Tibial nerve (tissue), 4 donors: ENCODE measurements at places on chromosomes 3 and 15. TPM values are rescaled to one million over a fixed set of nuclear protein-coding genes. Genes with fewer than 3 reads are reported as not detected.

- no peak for DNase-seq
Measured at GRCh38 chr3:174156200-174156599, 702.9 kb upstream of the NAALADL2 start.

- no peak for DNase-seq
Measured at GRCh38 chr15:49439678-49440395, 16.8 kb downstream of the FGF7 start.

GRCh38 chr3:64195789-64196188, 29.5 kb downstream of the PRICKLE2 start:
- DNase-seq, result no peak

DNA sequence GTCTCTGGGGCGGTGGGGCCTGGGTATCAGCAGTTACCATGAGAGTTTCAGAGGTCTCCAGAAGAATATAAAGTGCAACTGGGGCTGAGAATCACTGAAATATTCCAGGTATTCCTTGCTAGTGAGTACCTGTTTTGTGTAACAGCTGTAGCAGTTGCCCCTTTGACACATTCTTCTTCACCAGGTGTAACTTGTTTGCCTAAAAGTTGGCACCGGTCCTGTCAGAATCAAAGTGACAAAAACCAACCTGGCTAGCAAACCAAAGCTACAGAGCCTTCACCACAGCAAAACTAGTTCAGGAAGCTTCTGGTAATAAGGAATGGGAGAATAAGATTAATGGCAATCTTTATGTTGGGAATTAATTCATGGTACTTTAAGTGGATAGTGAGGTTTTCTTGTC, 296.0 kb downstream of the NAALADL2 start:
- no peak for DNase-seq

DNA sequence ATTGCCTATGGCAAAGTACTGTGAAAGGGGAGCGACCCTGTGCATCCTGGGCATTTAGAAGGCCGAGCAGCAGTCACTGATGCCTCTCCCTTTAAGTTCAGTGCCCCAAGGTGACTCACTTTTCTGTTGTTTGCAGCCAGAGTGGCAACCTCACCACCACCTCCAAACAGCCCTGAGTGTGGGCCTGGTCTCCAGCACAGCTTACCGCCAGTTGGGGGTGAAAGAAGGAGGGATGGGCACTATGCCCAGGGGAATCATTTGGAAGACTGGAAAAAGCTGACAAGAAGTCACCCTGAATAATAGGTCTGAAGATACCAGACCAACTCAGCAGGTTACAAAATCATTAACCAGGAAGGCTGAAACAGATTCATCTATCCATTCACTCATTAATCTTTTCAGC, 571.8 kb downstream of the EPHB1 start:
- DNase-seq, result no peak

DNA sequence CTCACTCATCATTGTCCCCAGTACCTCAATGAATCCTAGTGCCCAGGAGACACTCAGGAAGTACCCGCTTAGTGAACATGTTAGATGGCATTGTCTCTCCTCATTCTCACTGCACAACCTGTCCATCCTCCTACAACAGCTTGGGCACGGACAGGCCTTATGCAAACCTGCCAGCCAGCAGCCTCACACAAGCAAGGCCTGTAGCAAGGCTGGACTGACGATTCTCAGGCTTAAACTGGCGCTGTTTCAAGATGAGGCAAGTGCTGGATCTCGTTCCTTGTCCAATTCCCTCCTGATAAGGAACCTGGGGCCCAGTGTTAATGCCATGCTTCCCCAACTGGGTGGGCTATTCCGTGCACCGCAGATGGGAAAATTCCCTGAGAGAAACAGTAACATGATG, 59.0 kb downstream of the CDCP1 start:
- no peak for DNase-seq

DNA sequence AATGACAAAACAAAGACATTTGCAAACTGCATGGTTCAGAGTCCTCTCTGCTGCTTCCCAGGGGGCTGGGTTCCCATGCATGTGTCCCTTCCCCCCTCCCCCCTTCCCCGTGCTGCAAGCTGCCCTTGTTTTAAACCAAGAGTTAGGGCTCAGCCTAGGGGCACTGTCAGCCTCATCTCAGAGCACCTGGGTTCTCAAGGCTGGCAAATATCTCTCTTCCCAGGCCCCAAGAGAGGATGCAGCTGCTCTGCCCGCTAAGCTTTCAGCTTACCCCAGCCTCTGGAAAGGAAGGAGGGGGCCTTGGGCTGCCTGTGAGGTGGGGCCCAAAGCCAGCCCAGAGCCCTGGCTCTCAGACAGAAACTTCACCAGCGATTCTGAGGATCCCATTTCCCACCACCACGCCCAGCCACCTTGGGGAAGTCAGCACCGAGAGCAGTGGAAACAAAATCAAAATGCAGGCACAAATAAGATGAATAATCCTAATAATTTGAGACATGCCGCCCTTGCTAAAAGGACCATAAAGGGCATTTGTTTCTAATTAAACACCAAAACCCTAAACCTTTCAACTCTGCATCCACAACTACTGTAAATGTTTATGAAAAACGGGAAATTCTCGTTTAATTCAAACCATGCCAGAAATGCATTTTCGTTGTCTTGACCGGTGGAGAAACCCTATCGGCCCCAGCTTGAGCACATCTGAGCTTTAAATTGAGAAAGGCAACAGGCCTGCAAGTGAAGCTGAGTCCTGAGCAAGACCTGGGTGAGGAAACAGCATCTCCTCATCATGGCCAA, 67.7 kb upstream of the WNT5A start:
- no peak for DNase-seq

DNA sequence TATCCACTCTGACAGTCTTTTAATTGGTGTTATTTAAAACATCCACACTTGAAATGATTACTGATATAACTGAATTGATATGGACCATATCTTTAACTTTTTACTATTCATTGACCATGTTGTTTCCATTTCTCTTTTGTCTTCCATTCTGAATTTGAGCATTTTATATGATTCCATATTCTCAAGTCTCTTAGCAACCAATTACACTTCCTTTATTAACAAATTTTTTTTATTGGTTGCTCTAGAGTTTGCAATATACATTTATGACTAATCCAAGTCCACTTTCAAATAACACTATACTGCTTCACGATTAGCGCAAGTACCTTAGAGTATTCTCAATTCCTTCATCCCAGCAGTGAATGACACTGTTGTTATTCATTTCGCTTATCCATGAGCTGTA, 16.4 kb downstream of the RFX7 start:
- DNase-seq, result no peak

GRCh38 chr3:186502138-186502948, 41.8 kb downstream of the CRYGS start:
- no peak for DNase-seq

GRCh38 chr3:110734524-110734923, 337.1 kb upstream of the NECTIN3 start:
- no peak for DNase-seq

DNA sequence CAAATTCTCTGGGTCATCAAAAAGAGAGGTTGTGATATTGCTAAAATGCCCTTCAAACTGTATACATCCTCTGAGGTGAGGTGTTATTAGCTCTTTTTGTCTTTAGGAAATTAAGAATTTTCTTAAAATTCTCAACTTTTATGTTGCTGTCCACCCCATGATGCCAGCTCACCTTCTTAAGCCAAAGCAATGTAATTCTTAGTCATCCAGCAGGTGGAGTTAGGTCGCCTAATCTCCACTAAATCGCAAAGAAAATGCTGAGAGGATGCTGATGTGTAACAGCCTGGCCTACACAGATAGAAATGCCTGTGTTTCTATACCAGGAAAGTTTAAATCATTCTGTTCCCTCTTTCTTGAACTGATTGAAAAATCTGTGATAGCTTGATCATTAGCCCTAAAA, 770.2 kb upstream of the ALCAM start:
- no peak for DNase-seq

DNA sequence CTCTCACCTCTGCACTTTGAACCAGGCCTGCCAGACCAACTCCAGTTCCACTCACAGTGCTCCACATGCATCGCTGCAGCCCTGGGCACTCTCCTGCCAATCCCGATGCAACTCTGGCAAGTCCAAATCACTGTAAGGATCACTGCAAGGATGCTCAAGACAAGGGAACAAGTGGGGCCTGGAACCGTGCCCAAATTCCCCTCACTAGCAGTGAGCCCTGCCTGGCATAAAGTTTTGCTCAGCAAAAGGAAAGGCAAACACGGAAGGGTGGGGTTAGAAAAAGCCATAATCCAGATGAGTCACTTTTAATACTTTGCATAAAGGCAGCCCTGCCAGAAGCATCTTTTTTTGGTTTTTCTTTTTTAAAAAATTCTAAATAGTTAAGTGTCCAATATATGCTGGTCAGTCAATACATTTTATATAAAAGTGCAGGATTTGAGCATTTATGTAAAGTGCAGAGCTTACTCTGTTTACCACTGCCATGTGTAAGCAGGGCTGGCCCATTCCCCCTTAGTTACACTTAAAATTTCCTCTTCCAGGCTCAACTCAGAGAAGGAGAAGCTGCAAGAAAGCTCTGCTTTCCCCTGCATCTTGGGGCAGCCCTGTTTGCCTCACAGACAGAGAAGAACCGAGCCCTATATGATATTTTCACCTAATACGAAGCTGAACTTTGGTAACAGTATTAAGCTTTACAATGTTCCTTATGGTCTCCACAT, 102.2 kb downstream of the CD47 start:
- DNase-seq, result no peak

KLF15 gene
- total RNA-seq, result 234 TPM

CP gene
- total RNA-seq, result 46.3 TPM

NOX5 gene
- total RNA-seq, result 0.21 TPM
